ENCODE measurements at places on chromosomes 7 and 10.

- DNase-seq: peak; percentile 78
Measured at GRCh38 chr7:155003376-155004214, 671 bp upstream of the PAXIP1 start.

GRCh38 chr7:132162556-132163144, 413.6 kb downstream of the PLXNA4 start:
- no peak for DNase-seq

DNA sequence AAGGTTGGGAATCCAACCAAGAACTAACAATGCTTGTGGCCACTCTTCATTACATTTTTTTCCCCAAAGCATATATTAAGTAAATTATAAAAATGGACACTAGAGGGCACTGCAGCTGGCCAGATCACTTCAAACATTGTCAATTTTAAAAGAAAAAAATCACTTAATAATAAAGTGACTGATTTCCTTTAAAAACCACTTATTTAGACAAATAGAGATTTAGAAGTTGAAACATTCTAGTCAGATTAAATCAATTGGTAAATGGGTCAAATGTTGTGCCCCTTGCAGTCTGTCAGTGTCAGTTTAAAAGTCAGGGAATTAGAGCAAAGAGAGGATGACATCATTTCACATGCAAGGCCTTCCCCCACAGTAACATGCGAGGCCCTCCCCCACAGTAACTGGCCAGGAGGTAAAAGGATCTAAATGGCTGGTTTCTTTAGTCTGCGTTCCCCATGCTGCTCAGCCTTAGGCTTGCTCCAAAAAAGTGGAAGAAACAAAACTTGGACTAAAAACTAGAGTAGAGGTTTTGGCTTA, 177.9 kb downstream of the SKAP2 start:
- DNase-seq: no peak

GRCh38 chr10:124210263-124210662, 116.9 kb upstream of the CHST15 start:
- no peak for DNase-seq

GRCh38 chr7:88111140-88111743, 108.6 kb downstream of the SRI start:
- DNase-seq: no peak

DNA sequence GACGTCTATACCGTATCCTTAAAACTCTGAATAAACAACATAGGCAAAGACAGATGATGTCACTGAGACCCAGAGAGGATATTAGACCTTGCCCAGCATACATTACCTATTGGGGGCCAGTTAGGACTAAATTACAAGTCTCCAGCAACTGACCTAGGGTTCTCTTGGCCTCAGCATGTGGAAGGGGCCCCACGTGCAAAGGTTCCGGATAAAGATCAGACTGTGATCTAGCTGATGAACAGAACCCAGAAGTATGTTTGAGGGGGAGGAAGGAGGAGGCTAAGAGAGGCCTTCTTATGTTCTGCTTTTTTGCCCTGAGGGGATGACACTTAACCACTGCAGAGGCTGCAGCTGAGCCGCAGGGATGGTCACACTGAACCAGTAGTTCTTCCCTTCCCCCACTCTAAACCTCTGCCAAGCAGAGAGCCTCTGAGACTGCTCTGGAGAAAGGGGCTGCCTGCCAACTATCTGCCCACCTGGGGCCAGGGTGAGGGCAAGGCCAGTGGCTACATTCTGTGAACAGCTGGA, 24.0 kb upstream of the KMT2C start:
- no peak for DNase-seq

GRCh38 chr10:131676800-131677421, 223.9 kb upstream of the PPP2R2D start:
- DNase-seq: no peak

DNA sequence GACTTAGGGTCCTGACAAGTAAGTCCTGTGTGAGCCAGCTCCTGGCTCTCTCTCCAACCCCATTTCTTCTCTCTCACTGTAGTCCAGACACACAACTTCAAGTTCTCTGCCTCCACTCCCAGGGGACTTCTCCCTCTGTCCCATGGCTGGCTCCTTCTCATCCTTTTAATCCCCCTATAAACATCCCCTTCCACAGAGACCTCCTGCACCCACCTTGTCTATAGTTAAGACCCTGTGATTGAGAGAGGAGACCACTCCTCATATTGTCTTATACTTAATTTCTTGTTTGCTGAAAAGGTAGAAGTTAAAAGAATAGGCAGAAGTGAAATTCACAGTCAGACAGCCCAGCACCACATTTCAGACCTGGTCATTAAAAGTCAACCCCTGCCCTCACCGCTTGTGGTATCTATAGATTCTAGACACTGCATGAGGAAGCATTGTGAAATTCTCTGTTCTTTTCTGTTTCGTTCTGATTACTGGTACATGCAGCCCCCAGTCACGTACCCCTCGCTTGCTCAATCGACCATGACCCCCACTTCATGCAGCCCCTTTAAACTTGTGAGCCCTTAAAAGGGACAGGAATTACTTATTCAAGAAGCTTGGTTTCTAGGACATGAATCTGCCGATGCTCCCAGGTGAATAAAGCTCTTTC, 125.6 kb upstream of the FRMD4A start:
- no peak for DNase-seq

GRCh38 chr7:137986252-137987017, 15.5 kb downstream of the CREB3L2 start:
- no peak for DNase-seq

- no peak for DNase-seq
Measured at GRCh38 chr7:46253520-46253919, 332.4 kb upstream of the IGFBP3 start.

- DNase-seq: no peak
Measured at GRCh38 chr10:100826983-100827818, 81.8 kb downstream of the PAX2 start.

- no peak for DNase-seq
Measured at GRCh38 chr10:13840036-13840435, 253.3 kb downstream of the PRPF18 start.

DNA sequence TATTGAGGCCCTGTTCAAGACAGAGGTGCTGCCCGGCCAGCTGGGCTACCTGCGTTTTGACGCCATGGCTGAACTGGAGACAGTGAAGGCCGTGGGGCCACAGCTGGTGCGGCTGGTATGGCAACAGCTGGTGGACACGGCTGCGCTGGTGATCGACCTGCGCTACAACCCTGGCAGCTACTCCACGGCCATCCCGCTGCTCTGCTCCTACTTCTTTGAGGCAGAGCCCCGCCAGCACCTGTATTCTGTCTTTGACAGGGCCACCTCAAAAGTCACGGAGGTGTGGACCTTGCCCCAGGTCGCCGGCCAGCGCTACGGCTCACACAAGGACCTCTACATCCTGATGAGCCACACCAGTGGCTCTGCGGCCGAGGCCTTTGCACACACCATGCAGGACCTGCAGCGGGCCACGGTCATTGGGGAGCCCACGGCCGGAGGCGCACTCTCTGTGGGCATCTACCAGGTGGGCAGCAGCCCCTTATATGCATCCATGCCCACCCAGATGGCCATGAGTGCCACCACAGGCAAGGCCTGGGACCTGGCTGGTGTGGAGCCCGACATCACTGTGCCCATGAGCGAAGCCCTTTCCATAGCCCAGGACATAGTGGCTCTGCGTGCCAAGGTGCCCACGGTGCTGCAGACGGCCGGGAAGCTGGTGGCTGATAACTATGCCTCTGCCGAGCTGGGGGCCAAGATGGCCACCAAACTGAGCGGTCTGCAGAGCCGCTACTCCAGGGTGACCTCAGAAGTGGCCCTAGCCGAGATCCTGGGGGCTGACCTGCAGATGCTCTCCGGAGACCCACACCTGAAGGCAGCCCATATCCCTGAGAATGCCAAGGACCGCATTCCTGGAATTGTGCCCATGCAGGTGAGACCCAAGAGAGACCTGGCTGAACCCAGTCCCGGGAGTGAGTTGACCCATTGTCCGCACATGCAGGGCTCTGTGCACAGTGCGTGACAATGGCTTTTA, 2.8 kb downstream of the RBP3 start:
- no peak for DNase-seq

DNA sequence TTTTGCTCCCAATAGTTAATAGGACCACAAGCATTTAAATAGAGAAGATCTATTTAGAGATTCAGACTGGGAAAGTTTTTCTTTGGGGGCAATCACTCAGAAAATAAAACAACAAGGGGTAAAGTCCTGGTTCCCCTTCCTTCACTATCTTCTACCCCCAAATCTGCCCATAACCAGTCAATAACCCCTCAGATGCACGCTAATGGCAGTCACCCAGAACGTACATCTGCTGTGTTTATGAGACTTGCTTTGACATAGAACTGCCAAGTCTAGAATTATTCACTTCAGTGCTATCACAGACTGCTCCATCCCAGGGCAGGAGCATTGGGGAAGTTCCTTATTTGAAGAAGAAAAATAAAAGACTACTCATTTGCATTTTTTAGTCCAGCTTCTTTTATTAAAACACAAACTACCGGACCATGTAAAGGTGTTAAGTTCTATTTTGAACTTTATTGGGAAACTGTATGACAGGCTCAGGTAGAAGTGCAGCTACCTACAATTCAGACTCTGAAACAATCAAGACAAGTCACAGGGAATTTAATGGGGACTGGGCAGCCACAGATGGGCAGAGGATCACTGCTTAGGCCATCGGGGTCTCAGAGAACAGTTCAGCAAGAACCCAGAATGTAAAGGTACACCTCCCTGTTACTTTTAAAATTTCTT, 38.4 kb downstream of the ANK3 start:
- no peak for DNase-seq

GRCh38 chr7:92563345-92563744, 26.8 kb downstream of the FAM133B start:
- no peak for DNase-seq

DNA sequence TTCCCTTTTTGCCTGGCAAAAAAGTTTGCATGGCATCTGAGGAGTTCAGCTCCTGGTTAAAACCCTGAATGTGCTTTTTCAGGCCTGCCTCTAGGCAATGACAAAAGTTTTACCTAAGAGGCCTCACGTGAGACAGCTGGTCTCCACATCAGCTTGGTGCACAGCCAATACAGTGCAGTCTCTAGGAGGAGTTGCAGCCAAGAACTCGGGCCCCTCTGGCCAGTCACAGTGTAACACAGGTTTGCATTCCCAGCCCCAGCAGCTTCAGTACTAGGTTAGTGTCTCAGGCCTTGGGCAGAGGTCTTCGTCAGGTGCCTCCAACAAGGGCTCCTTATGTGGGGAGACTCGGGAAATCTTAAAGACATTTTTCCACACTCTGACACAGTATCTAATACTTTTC, 771.7 kb downstream of the SORCS1 start:
- DNase-seq: no peak

DNA sequence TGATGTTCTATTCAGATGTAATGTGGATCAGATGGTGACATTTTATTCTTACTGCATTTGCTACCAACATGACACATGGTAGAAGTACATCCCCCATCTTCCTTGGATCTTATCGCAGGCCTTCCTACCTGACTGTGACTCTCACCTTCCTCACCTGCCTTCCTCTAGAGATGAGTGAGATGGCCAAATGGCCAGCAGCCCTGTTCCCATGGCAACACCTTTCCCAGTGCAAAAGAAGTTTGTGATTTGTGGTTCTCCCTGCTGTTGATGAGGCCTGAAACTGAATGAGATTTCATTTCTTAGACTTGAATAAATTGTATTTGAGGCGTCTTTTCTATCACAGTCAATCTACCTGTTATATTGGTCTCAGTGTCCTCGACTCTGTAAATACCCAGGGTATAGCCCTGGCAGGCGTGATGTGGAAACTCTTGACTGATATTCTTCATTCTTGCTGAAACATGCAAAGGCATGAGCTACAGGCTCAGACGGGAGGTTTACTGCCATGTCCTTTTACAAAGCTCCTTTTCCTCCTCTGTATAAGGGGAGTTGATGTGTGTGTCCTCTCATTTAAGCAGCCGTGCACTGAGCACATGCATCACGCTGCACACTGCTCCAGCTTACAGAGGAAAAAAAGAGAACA, 440.7 kb upstream of the AKR1E2 start:
- DNase-seq: no peak

GRCh38 chr10:13118784-13119410, 18.9 kb downstream of the OPTN start:
- no peak for DNase-seq

DNA sequence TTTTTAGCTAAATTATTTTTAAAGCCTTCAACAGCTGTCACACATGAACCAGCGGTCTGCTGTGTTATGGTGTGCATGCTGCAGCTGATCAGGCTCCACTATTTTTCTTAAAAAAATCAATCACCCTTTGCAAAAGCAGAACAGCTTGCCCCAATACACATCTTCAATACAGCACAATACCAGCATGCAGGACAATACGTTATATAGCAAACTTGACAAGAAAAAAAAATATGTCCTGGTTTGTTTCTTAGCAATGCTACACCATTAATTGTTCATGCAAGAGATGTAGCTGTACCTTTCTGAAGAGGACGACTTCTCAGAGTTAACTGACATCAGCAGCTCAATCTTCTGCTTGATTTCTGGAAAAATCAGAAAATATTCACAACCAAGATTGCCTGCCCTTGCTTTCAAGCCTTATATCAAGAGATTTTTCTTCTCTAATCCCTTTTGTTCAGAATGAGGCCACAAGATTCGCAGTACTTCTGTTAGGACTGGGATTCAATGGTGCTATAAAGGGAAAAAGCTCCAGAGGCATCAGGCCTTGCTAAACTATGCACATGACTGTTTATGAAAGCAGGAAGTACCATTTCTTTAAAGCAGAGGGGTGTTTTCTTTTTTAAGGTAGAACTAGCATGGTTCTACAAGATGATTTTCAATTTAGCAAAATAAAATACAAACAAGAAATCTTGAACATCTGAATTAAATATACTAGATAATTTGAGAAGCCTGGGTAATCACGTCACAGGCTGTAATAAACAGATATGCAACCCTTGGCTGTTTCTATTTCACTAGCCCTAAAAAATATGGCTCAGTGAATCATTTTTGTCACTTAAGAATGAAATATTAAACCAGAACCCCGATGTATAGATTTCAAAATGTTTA, 120.0 kb downstream of the SRPK2 start:
- DNase-seq: no peak

DNA sequence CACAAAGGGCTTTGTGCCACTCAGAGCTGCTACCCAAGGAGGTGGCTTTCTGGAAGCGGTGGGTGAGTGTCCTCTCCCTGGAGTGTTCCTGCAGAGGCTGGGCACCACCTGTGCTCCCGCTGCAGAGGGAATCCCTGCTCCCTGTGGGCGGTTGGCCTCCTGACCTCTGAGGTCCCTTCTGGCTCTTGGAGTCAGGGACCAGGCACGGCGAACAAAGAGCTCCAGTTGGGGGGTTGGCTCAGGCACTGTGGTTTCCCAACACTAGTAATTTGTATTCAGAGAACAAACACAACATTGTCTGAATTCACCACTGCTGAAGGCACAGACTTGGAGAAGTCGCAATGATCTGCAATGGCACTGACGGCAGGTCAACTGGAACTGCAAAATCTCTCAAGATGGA, 328.9 kb downstream of the PRPF18 start:
- no peak for DNase-seq

GRCh38 chr7:148914208-148914777, 30.2 kb upstream of the EZH2 start:
- no peak for DNase-seq

DNA sequence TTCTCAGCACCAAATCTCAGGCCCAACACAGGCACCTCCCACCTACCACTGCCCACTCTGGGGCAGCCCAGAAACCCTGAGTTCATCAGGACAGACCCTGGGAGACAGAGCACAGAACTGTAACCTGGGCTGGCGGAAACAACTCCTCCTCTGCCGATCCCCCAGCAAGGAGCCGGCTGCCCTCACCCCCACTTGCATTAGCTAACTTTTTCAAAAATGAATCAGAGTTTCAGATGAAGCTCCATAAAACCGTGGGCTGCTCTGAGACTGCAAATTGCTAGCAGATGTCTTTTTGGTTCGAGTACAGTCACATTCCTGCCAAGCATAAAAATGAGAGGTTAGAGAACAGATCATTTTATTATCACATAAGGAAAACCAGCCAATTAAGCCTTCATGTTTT, 93.4 kb upstream of the PARD3 start:
- DNase-seq: no peak

GRCh38 chr7:102425639-102426267, 7.6 kb upstream of the ORAI2 start:
- DNase-seq: peak; percentile 82

All from effector memory CD4-positive, alpha-beta T cell (primary cell).